ENCODE measurements at places on chromosomes 2 and 18. TPM values are rescaled to one million over a fixed set of nuclear protein-coding genes. Genes with fewer than 3 reads are reported as not detected.

The TUBB8B gene
- total RNA-seq: not detected

The GPAT2 gene
- total RNA-seq: not detected

GRCh38 chr2:148944536-148944935 lies 69.5 kb downstream of the KIF5C start:
- no peak for DNase-seq

- peak; percentile 43 for DNase-seq
These were observed at the start of gene EMILIN2 for GRCh38 chr18:2846636-2847316. TSS of gene EMILIN2 (plus strand) at chr18:2847006. CDS start at chr18:2847189, 183 bp downstream.

DNA sequence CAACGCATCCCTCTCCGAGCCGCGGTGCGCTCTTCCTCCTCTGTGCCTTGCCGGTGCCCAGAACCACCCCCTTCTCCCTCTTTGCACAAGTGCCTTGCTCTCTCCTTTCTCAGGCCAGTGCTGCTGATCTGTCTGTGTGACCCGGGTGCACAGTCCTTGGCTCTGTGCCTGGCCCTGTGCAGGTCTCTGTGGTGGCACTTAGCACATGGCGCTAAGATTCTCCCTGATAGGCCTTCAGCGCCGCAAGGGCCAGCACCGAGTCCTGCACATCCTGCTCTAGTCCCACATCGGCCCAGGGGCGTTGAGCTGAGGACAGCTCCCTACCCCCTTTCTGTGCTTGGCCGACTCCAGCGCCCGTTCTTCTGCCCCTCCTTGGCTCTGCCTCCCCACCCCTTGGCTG lies 136.1 kb downstream of the NEDD4L start:
- no peak for DNase-seq

DNA sequence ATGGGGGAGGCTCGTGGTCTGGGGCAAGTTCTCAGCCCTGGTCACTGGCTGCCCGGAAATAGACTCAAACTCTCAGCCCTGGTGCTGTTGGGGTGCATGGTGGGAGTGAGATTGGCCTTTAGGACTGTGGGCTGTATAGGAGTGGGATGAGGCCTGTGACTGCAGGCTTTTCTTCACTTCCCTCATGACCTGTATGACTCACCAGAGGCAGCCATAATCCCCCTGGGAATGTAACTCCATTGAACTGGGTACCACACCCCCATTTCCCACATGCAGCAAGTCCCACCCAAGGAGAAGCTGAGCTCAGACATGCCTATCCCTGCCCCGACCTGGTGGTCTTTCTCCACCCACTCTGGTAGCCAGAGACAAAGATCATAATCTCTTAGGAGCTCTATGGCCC lies 177.7 kb upstream of the OSR1 start:
- no peak for DNase-seq

- DNase-seq: no peak
These were observed 90.6 kb downstream of the POU3F3 start for GRCh38 chr2:104944495-104944894.

DNA sequence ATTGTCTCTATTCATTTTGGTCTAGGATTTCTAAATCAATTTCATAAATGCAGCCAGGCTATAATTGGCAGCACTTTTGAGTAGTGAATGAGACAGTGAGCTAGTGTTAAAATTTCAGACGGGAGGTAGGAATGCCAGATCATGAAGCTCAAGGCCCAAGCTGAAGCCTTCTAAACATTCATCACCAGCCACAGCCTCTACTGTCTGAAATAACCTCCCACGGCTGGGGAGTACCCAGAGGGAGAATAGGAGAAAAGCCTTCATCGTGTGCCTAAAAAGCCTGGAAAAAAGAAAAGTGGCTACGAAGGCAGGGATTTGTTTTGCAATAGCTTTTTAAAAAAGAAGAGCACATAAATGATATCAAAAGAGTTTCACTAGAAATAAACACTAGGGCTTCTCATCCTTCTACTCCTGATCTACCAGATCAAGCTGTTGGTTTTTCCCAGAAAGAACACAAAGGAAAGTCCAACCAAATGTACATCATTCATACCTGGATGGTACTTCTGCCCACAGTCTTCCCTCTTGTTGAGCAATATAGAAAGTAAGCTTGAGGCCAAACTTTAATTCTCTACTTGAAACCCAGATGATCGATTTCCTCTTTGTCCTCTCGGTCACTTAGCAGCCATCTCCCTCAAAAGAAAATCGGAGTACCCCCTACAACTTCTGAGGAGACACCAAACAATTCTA lies 48.1 kb upstream of the SLC39A10 start:
- DNase-seq: no peak

- DNase-seq: no peak
These were observed 336.2 kb downstream of the EPHA4 start for GRCh38 chr2:221235941-221236340.

DNA sequence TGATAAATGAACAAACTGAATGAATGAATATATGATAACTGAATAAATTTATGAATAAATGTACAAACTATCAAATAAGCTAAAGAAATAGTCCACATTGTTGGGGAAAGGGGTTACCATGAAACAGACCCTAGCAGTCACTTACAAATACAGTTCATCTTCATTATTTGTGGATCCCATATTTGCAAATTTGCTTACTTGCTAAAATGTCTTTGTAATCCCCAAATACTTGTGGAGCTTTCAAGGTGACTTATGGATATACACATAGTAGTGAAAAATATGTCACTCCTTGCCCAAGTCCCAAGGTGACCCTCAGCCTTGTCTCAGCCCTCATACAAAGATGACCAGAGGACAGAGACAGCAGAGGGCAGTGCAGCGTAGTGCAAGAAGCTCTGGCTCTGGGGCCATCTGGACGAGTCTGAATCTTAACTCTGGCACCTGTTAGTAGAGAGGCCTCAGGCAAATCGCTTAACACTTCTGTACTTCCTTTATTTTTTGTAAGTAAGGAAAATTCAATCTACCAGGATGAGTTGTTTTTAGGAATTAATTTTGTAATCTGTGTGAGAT lies 3.1 kb downstream of the PAIP2B start:
- peak; percentile 31 for DNase-seq

The CAPN14 gene
- not detected for total RNA-seq

- peak; percentile 34 for DNase-seq
These were observed 87.1 kb downstream of the HS1BP3 start for GRCh38 chr2:20563833-20564232.

GRCh38 chr18:45198526-45198925 lies 416.8 kb upstream of the SLC14A2 start:
- no peak for DNase-seq

- no peak for DNase-seq
These were observed 110.0 kb upstream of the GCFC2 start for GRCh38 chr2:75820693-75821092.

The IRS1 gene
- 5.6 TPM for total RNA-seq

The CPS1 gene
- 6.3 TPM for total RNA-seq
